ENCODE measurements at places on chromosomes 6 and 20.

DNA sequence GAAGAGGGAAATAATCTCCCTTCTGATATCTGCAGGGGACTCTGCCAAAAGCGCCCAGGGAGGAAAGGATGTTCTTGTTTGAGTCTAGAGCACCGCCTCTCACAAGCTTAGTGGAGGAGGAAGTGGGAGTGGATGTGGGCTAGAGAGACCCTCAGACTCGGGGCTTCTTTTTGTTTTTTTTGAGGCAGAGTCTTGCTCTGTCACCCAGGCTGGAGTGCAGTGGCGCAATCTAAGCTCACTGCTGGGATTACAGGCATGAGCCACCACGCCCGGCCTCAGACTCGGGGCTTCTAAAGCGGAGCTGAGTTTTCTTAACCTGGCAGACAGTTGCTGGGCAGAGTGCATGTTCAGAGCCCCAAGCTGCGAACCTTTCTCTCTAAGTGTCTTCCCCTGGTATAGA lies 310.8 kb downstream of the BMP7 start:
- no peak for DNase-seq

DNA sequence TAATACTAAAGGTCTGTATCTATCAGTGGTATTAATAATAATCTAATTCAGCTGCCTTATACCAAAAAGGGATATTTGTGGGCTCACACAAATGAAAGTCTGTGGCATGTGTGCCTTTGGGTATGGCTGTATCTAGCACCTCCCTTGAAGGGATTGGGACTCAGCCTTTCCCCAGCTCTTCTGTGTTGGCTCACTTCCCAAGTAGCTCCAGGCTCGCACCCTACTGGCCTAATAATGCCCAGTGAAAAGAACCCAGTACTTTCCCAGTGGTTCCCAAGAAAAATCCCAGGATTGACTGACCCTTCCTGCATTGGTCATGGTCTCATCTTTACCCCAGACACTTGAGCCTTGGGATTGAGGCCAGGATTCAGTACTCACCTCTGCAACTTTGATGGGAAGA lies 60.7 kb upstream of the CDKAL1 start:
- no peak for DNase-seq

GRCh38 chr6:107509506-107509905 lies 19.6 kb downstream of the SOBP start:
- DNase-seq = no peak

DNA sequence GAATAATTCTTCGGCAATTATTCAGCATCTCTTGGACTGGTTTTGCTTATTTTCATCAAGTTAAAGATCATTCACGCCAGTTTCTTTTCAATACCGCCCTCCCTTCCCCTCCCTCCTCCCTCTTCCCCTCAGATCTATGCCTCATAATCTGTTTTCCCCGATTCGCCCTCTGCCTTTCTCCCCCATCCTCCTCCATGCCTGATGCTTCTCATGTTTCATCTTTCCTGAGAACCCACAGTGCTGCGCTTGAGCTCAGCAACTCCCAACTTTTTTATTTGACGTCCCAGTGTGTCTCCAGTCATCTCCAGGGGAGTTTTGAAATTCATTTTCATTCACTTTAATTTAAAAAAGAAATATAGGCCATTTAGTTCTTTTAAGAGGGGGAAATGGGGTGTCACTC lies 142.7 kb downstream of the PTPRT start:
- no peak for DNase-seq

GRCh38 chr6:52304983-52305390 lies 20.4 kb upstream of the MCM3 start:
- DNase-seq = no peak

GRCh38 chr20:46607849-46608497 lies 43.3 kb downstream of the SLC13A3 start:
- no peak for DNase-seq

DNA sequence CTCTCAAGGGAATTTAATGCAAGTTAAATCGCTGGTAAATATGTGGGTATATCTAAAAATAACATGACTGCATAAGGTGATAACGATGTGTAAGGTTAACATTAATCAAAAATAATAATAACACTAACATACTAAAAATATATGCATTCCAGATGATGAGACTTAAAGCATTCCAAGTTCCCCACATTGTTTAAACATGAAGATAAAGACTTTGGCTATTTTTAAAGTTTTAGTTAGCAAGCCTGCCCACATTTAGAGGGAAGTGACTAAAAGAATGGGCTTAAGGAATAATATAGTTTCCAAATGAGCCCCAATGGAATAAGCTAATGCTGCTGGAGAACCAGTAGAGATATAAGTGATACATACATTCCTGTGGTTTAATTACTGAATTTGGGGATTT lies 941.3 kb downstream of the TBC1D32 start:
- DNase-seq = no peak

DNA sequence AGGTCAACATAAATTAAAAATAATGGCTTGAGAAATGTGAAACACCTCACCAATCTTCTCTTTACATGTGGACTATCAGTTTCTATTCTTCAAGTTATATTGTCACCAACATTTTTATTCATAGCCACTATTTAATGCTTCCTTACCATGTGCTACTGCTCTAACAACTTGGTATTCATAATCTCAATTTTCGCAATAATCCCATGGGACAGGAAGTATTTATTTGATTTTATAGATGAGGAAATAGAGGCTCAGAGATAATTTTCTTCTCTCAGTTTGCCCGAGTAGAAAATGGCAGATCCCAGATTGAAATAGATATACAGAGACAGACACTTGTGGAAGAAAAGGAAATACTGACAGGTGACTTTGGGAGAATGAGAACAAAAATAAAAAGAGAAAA lies 66.6 kb downstream of the FAM83B start:
- DNase-seq = no peak

- DNase-seq = no peak
These were observed 300.4 kb downstream of the C6orf118 start for GRCh38 chr6:165008971-165009370.

- DNase-seq = peak; percentile 30
These were observed 218.6 kb upstream of the ZFP64 start for GRCh38 chr20:52410182-52410647.

GRCh38 chr6:87706187-87706966 lies 4.3 kb upstream of the AKIRIN2 start:
- no peak for DNase-seq

- DNase-seq = no peak
These were observed 62.2 kb upstream of the PLN start for GRCh38 chr6:118485601-118486550.

- DNase-seq = no peak
These were observed 175.4 kb upstream of the KCNQ5 start for GRCh38 chr6:72446430-72446829.

DNA sequence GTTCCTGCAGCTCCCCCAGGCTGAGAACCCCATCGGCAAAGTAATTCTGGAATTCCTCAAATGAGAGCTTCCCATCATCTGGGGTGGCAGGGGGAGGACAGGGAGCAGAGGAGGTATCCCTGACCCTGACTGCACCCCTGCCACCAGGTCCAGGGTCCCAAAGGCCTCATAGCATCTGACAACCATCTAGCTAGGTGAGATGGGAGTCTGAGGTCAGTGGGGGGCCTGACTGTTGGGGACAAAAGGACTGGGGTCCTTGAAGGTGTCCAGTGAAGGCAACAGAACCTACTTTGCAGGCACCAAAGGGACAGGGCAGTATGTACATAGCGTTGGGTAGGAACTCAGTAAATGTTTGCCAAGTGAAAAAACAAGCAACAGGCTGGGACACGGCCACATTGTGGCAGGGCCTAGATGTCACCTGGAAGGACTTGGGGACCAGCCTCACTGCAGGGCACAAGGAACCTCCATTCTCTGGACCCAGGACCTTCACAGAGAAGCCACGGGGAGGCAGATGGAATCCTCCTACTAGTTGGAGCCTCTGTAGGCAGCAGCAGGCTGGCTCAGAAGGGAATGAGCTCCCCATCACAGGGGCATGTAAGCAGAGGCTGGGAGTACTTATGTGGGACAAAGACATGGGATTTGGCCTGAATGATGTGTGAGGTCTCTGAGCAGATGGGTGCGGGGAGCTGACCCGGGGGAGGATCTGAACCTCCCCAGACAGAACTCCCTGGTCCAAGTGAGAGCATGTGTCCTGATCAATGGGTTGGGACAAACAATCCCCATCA lies 3.3 kb downstream of the NECAB3 start:
- DNase-seq = no peak

DNA sequence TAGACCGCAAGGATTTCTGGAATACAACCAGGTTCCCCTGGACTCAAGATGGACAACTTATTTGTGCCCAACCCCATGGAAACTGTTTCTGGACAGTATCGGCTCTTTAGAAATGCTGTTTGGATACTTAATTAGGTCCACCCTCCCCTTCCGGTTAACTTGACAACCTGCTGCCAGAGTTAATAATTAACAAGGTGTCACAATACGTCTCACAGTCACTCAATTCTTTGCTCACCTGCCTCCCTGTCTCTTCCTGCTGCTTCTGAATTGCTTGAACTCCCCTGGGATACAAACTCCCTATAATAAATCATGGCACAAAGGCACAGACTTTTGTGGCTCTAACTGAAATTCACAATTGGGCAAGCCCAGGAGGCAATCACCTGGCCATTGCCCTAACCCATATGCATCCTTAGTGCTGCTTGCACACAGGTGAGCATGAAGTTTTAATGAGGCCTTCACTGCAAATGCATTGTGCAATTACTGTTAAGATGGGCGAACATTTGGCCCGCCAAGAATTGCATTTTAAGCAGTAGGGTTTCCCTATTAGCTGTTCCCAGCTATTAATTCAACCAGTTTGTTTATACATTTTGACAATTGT lies 504.4 kb upstream of the NOX3 start:
- no peak for DNase-seq

GRCh38 chr6:100891079-100891478 lies 9.9 kb upstream of the ASCC3 start:
- DNase-seq = no peak

GRCh38 chr6:145400508-145400907 lies 334.8 kb downstream of the EPM2A start:
- DNase-seq = no peak

GRCh38 chr6:134375220-134375580 lies 57.3 kb upstream of the SGK1 start:
- no peak for DNase-seq
